Dermis blood vessel endothelial cell (primary cell): ENCODE measurements at places on chromosomes 1 and 21. TPM values are rescaled to one million over a fixed set of nuclear protein-coding genes. Genes with fewer than 3 reads are reported as not detected.

SLX9 gene
- 24.8 and 32.7 TPM in 2 replicates for total RNA-seq

PKLR gene
- 0.05 TPM in 1 of 2 replicates, not detected in the other for total RNA-seq

MYOG gene
- not detected in 2 replicates for total RNA-seq

GJA9 gene
- not detected in 2 replicates for total RNA-seq

ANGEL2 gene
- 40.9 and 43.1 TPM in 2 replicates for total RNA-seq

CD2 gene
- not detected in 2 replicates for total RNA-seq

OLFML2B gene
- total RNA-seq = 0.14 and 0.17 TPM in 2 replicates

CHD5 gene
- under 0.01 TPM in 1 of 2 replicates, not detected in the other for total RNA-seq

KIF21B gene
- total RNA-seq = 2.2 and 4.4 TPM in 2 replicates

GOLT1A gene
- total RNA-seq = not detected in 2 replicates

TMEM82 gene
- total RNA-seq = not detected in 2 replicates

LRRC38 gene
- total RNA-seq = 0.09 and 0.17 TPM in 2 replicates

DUSP23 gene
- total RNA-seq = 29.0 and 47.6 TPM in 2 replicates

CFHR3 gene
- not detected in 2 replicates for total RNA-seq

RPE65 gene
- not detected in 2 replicates for total RNA-seq

NFASC gene
- 0.17 and 0.42 TPM in 2 replicates for total RNA-seq
